ENCODE measurements at places on chromosomes 4 and X.
A peak's percentile ranks its signal among the peaks of the same experiment; 100 is the strongest.

- DNase-seq = no peak
These were observed at the start of gene SHROOM2 for GRCh38 chrX:9785944-9786797. SHROOM2 (plus strand) TSS chrX:9786429; CDS start chrX:9786546, 117 bp downstream.

DNA sequence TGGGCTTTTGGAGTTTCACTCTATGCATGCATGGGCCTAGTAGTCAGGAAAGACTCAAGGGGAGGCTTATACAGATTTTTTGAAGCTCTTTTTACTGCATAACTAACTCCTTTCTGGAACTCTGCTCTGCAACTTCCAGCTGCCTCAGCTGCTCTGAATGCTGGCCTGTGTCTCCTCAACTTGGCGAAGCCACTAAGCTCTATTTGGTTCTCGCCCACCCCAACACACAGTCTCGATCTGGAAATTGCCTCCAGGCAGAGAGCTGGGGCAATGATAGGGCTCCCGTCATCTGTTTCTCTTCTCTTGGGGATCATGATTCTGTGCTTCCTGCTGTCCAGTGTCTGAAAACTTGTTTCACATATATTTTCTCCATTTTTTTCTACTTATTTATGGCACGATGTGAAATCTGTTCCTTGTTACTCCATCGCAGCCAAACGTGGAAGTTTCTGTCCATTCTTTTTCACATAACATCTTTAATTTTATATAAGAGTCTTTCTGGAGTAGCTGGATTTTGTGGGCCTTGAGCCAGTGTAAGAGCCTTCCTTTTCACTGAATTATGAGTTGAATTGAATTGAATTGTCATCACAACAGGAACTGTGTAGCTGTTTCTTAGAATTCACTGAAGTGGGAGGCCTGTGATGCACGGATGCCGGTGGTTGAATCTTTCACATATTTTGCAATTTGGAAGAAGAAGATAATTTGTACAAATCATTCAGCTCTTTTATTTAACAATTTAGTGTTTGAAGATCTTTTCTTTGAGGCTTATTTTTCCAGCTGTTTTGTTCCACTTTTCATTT lies 9.0 kb downstream of the ZNF275 start:
- no peak for DNase-seq

- no peak for DNase-seq
These were observed 82.4 kb downstream of the SNCA start for GRCh38 chr4:89754531-89754930.

DNA sequence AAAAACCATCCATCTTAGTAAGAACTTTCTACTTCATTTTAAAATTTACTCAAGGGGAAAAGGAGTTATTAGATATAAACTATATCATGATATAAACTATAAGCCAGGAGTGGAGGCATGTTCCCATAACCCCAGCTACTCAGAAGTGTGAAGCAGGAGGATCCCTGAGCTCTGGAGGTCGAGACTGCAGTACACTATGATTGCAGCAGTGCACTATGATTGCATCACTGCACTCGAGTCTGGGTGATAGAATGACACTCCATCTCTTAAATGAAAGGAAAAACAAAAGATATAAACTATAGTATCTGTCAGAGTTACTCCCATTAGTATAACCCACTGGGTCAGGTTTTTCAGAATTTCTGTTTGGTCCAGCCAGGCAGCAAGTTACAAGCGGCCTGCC lies 47.6 kb downstream of the RPS3A start:
- peak; percentile 78 for DNase-seq

GRCh38 chr4:48346594-48346993 lies 5.3 kb downstream of the SLAIN2 start:
- no peak for DNase-seq

DNA sequence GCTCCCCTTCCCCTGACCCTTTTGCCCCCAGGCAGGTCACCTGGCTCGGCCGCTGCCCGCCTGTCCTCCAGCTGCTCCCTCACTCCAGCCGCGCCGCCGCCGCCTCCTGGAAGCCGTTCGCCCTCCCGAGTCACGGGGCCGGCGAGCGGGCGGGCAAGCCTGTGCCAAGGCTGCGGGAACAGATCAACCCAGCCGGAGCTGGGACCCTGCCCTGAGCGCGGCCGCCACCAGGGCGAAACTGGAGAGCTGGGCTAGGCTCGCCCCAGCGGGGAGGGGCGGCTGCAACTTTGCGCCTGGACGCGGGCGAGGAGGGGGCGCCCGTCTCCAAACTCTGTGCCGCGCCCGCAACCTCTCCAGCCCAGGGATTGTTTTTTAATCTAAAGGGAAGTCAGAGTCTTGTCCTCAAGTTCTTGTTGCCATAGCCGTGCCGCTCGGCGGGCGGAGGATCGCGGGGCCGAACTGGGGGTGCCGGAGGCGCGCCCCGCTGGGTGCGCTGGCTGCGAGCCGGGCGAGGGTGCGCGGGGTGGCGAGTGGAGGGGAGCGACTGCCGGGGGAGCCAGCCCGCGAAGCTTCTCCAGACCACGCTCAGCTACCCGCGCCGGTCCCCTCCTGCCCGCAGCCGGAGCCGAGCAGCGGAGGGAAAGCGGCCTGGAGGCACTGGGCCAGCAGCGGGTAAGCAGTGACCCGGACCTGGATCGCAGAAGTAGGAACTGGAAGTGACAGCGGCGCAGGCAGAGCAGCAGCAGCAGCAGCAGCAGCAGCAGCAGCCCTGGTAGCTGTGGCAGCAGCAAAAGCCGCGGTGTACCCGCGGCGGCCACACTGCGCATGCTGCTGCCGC lies 13.4 kb downstream of the ARHGEF6 start:
- DNase-seq = peak; percentile 30

GRCh38 chr4:71768123-71768522 lies 15.8 kb downstream of the GC start:
- DNase-seq = no peak

GRCh38 chr4:158346576-158346975 lies 136.3 kb downstream of the TMEM144 start:
- DNase-seq = no peak

DNA sequence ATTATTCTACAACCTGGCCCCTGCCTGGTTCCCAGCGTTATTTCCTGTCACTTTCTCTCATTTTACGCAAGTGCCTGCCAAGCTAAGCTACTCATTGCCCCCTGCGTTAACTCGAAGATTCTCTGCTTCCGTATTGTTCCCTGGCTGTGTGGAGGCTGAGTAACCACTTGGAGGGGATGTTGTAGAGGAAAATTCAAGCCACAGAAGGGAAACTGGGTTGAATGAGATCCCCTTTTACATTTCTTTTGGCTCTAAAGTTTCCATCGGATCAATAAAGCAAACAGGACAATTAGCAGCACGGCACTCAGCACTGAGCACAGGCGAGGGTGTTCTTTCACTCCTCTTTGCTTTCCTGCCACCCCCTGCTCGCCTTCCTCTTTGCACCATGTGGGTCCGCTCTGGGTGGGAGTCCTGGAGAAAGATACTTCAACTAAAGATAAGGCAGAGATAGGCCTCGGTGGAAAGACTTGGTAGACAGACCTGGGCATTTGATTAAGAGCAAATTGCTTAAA lies 4.2 kb upstream of the TMSB4X start:
- peak; percentile 76 for DNase-seq

- peak; percentile 40 for DNase-seq
These were observed 152.3 kb upstream of the MAD2L1 start for GRCh38 chr4:120218981-120219380.

- DNase-seq = peak; percentile 46
These were observed 207.8 kb upstream of the PCDH18 start for GRCh38 chr4:137740141-137740540.

- DNase-seq = no peak
These were observed 75.7 kb downstream of the FAM114A1 start for GRCh38 chr4:38943343-38943742.

DNA sequence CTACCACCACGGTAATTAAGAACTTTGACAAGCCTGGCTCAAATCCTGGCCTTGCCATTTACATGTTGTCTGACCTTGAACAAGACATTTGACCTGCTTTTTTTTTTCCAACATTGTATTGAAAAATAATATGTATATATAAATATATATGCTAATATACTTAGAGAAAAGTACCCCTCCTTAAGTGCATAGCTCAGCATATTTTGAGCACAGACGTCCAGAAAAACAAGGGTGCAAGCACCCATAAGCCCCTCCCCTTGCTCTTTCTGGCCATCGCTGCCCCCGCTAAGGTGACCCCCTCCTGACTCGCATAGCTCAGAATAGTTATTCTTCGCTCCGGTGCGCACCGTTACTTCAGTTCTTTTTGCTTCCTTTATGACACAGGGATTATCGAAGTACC lies 742.0 kb upstream of the FRG1 start:
- DNase-seq = no peak

GRCh38 chr4:128168701-128169100 lies 107.6 kb downstream of the LARP1B start:
- DNase-seq = no peak

DNA sequence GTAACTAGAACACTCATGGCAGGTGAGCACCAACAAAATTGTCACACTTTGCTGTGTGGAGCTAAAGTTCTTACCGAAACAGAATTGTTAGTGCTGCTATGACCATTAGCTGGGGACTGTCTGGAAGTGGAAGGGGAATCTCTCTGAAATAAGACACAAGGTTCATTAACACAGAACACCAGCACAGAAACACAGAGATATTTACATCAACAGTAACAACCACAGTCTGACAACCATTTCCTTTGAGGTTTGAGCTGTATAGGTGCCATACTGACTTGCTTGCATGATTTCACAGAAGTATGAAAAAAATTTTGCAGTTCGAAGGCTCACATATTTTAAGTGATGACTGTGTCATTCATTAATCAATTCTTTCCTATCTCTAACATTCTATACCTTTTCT lies 109.8 kb downstream of the NYX start:
- peak; percentile 9 for DNase-seq

GRCh38 chrX:105263801-105264200 lies 43.3 kb upstream of the TEX13A start:
- DNase-seq = no peak

GRCh38 chr4:7984286-7984925 lies 44.7 kb upstream of the AFAP1 start:
- DNase-seq = no peak

DNA sequence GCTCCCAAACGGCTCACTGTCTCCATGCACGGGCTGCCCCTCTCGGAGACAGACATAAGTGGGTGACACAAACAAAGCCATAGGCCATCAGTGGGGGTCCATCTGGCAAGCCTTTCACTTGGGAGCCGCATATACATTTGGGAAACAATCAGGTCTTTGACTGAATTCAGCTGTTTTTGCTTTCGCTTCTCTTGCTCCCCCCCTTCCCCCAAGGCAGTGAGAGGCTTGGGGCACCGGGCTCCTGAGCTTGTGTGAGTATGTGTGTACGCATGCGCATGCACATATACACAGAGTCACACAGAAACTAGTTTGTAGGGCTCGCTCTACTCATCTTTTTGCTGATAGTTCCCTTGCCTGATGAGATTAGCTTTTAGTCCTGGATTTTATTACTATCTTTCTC lies 284.4 kb downstream of the AFF2 start:
- DNase-seq = no peak
